Lower leg skin (tissue), 4 donors: ENCODE measurements at places on chromosomes 16 and 17. TPM values are rescaled to one million over a fixed set of nuclear protein-coding genes. Genes with fewer than 3 reads are reported as not detected.

GRCh38 chr17:33285413-33285812 is 7.7 kb downstream of the ASIC2 start:
- DNase-seq = no peak

DNA sequence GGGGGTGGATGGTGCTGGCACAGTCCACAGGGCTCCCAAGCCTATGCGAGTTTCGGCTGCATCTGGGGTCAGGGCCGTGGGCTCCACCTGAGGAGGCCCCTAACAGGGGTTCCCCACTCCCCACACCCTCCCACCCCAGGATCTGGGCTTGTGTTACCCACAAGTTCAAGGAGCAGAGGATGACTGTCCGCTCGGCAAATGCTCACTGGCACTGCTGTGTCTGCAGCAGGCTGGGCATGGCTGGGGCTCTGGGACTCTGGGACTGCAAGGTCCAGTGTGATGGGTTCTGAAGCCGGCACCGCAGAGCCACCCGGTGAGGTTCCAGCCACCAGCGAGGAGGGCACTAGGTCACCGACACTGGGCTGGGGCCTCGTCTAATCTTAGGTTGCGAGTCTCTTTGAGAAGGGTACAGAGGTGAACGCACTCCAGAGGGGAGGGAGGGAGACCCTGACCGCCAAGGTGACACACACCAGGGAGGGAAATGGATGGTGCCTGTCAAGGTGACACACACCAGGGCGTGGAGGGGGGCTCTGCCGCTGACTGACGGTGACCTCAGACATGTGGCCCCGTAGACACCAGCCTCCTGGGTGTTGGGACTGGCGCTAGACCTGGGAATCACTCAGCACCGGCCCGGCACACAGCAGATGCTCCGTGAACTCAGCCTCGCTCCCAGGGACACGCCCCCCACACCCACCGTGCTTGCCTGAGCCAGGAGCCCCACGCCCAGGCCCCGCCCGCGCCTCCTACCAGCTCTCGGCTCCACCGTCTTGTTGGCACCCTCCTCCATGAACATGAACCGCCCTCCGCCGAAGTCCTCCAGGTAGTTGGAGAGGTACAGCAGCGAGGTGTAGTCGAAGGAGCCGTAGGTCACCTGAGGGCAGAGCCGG is 20.5 kb upstream of the HEXD start:
- DNase-seq = no peak

The POLDIP2 gene
- total RNA-seq = 83.6 TPM

The TAC4 gene
- not detected for total RNA-seq

DNA sequence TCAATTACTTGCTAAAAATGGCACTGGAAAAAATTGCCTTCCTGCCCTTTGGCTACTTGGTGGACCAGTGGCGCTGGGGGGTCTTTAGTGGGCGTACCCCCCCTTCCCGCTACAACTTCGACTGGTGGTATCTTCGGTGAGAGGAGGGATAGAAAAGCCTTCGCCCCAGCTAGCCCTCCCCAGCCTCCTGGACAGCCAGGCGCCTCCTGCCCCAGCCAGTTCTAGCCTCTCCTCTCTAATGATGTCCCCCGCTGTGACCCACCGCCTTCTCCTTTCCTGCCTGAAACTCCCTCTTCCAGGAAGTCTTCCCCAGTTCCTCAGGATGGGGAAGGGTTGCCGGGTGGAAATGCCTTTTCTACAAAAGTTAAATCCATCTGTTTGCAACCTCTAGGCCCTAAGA is 6.2 kb downstream of the ACE start:
- no peak for DNase-seq

DNA sequence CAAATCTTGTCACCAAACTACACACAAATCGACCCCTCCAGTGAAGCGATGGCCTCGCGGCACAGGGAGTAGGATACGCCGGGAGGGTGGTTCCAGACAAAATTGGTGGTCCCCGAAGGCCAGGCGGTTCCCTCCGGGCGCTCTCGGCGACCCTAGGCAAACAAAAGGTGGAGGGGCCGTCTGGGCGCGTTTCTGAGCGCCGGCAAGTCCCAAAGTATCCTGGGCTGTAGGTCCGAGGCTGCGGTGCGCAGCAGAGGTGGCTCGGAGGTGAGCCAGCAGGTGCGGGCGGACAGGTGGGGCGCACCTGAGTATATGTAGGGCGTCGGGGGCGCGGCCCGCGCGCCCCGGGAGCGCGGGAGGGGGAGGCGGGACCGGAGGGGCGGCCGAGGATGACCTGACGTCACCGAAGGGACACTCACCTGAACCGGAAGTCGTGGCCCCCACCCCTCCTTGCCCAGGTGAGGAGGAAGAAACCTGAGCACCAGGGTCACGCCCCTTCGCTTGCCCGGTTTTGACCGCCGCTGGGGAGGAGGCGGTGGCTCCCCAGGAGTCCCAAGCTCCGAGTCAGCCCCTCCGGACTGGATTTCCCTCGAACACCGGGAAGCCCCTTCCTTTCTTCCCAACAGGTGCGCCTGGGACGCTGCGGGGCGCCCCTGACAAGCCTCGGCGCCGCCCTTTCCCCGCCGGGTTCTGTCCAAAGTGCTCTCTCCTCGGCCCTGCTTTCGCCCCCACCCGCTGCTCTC is at the start of gene CLDN7:
TSS of gene CLDN7 (minus strand) at position 287 of the 743 bp plus-strand sequence. CDS start 435 bp downstream, outside the sequence.
- DNase-seq = peak; percentile 91

- DNase-seq = no peak
These were observed 23.6 kb downstream of the IGSF6 start for GRCh38 chr16:21628772-21629171.

The ASPA gene
- total RNA-seq = 1.1 TPM

- no peak for DNase-seq
These were observed 9.2 kb upstream of the CCNF start for GRCh38 chr16:2420035-2420434.
